ENCODE measurements at places on chromosomes 7 and 10. TPM values are rescaled to one million over a fixed set of nuclear protein-coding genes. Genes with fewer than 3 reads are reported as not detected.
A peak's percentile ranks its signal among the peaks of the same experiment; 100 is the strongest.

GRCh38 chr7:105157278-105157677 is 143.3 kb downstream of the KMT2E start:
- H3K27me3 ChIP-seq = no peaks in the 10 kb centered on the region
- H3K36me3 ChIP-seq = no peaks in the 10 kb centered on the region
- DNase-seq = no peak
- H3K4me3 ChIP-seq = no peak overlapping the region
- H3K27ac ChIP-seq = no peak overlapping the region

Gene SCART1
- 1.4 TPM for total RNA-seq

DNA sequence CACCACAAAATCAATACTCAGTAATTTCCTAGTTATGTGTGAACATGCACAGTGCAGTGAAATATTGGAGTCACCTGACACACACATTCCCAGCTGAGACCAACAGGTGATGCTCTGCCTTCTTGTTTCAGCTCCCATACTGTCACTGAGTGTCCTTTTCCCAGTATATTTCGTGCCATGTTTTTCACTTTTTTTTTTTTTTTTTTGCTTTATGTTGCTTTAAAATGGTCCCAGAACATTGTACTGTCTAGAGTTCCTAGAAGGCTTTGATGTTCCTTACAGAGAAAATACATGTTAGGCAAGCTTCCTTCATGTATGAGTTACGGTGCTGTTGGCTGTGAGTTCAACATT is 45.6 kb downstream of the ELAPOR2 start:
- H3K27ac ChIP-seq = no peak overlapping the region
- DNase-seq = no peak
- no peaks in the 10 kb centered on the region for H3K4me1 ChIP-seq
- no peaks in the 10 kb centered on the region for H3K36me3 ChIP-seq

DNA sequence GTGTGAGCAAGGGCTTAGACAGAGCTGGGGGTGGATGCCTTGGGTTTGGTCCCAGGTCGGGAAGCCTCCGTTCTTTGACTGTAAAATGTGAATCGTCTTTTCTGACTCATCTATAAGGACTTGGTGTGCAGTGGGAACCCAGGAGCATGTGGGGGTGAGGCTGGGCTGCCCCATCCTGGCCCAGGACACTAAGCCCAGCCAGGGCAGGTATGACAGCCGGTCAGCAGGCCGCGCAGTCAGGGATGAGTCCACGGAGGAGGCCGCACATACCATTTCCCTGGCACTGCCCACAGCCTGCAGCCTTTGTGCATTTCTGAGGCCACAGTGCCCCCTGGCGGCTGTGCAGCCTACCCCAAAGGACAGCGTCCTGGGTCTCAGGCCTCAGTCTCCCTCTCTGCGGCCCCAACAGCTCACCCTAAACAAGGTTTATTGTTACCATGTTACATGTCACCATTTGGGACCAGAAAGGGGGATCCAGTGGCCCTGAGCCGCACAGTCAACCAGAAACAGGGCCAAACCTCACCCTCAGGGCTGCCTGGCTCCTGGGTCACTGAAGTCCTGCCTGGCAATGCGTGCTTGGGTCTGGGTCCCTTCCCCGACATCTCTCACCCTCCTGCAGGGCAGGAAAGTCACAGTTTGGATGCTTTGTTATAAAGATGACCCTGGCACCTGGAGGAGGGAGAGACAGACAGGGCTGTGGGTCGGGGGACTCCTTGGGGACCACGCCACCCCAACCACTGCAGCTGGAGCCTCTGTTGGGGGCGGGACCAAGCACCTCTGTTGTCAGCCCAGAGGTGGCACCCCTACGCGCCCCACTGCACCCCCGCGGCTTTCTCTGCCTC is 14.4 kb upstream of the SH2B2 start:
- no peaks in the 10 kb centered on the region for H3K36me3 ChIP-seq
- H3K4me1 ChIP-seq = no peaks in the 10 kb centered on the region
- no peak overlapping the region for H3K27ac ChIP-seq
- DNase-seq = peak; percentile 70
- no peak overlapping the region for H3K4me3 ChIP-seq

DNA sequence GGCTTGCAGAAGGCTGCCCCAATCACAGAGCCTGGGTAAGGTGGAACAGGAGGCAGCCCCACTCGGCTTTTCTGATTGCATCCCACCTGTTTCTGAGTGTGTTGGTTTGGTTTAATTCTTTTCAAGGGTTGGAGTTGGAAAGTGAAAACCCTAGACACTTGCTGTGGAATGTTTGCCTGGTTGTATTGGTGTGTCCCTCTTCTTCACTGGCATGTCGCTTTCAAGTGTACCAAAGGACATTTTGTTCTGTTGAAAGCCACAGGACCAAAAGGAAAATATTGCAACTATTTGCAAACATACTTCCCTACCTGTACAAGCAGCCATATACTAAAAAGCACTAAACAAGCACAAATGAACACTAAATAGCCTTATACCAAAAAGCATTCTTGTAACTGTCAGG is 60.5 kb downstream of the NHLRC2 start:
- H3K4me1 ChIP-seq = no peaks in the 10 kb centered on the region
- no peaks in the 10 kb centered on the region for H3K36me3 ChIP-seq
- H3K27me3 ChIP-seq = no peaks in the 10 kb centered on the region

Gene CAMK2B
- 9.2 TPM for total RNA-seq

GRCh38 chr7:30313793-30314192 is 29.4 kb downstream of the ZNRF2 start:
- H3K27ac ChIP-seq = no peak overlapping the region
- no peak for DNase-seq
- H3K4me3 ChIP-seq = no peak overlapping the region
- no peaks in the 10 kb centered on the region for H3K27me3 ChIP-seq

GRCh38 chr7:41065663-41066062 is 637.2 kb downstream of the INHBA start:
- H3K27me3 ChIP-seq = no peaks in the 10 kb centered on the region
- peak overlapping the region; percentile 80 for H3K27ac ChIP-seq
- no peaks in the 10 kb centered on the region for H3K36me3 ChIP-seq
- no peaks in the 10 kb centered on the region for H3K4me1 ChIP-seq

Gene VAX1
- not detected for total RNA-seq

Gene SPAG6
- total RNA-seq = not detected

GRCh38 chr7:28195910-28196620 is 15.5 kb upstream of the JAZF1 start:
- no peak for DNase-seq
- no peaks in the 10 kb centered on the region for H3K4me1 ChIP-seq
- no peak overlapping the region for H3K4me3 ChIP-seq
- H3K27ac ChIP-seq = no peak overlapping the region

GRCh38 chr7:23558303-23558702 is 26.5 kb upstream of the TRA2A start:
- H3K4me3 ChIP-seq = no peak overlapping the region
- H3K36me3 ChIP-seq = no peaks in the 10 kb centered on the region
- no peak for DNase-seq
- H3K4me1 ChIP-seq = no peaks in the 10 kb centered on the region
- H3K27me3 ChIP-seq = no peaks in the 10 kb centered on the region
- no peak overlapping the region for H3K27ac ChIP-seq

GRCh38 chr7:151744656-151745638 is 132.0 kb downstream of the PRKAG2 start:
- no peak overlapping the region for H3K4me3 ChIP-seq
- no peaks in the 10 kb centered on the region for H3K36me3 ChIP-seq
- H3K27ac ChIP-seq = no peak overlapping the region

DNA sequence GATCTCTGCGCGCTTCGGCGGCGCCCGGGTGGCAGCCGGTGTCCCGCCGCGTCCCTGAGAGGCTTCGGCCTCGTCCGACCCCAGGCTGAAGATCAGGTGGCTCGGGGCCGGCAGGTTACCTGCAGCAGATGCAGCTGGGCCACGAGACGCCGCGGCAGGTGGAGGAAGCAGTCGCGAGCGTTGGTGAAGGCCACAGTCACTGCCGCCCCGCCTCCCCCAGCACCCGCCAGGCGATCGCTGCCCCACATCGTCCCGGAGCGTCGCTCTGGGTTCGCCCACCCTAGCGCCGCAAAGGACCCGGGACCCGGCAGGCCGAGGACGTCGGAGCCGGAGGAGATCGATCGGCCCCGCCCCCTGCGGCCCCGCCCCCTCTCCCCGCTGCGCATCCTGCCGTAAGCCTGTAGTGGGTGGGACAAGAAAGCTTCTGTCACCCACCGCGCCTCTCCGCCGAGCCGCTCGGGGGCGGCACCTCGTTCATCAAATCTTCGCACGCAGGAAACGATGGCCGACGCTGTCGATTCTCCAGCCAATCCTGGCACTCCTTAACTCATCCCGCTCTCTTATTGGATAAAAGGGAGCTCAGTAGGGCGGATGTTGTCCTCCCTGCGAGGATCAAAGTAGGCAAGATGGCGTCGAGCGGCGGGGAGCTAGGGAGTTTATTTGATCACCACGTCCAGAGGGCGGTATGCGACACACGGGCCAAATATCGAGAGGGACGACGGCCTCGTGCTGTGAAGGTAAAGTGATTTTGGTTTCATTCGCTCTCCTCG is at the start of the genes PEX1 and RBM48:
TSS of gene PEX1 (minus strand) at position 333 of the 770 bp plus-strand sequence. CDS start at position 248, 85 bp downstream.
TSS of gene RBM48 (plus strand) at position 608 of the 770 bp plus-strand sequence. CDS start at position 627, 19 bp downstream.
- peak within 1 kb of the TSS; percentile 95 for H3K27ac ChIP-seq
- H3K4me3 ChIP-seq = peak within 1 kb of the TSS; percentile 67
- no peaks in the 10 kb centered on the region for H3K27me3 ChIP-seq
- no peaks in the 10 kb centered on the region for H3K36me3 ChIP-seq

DNA sequence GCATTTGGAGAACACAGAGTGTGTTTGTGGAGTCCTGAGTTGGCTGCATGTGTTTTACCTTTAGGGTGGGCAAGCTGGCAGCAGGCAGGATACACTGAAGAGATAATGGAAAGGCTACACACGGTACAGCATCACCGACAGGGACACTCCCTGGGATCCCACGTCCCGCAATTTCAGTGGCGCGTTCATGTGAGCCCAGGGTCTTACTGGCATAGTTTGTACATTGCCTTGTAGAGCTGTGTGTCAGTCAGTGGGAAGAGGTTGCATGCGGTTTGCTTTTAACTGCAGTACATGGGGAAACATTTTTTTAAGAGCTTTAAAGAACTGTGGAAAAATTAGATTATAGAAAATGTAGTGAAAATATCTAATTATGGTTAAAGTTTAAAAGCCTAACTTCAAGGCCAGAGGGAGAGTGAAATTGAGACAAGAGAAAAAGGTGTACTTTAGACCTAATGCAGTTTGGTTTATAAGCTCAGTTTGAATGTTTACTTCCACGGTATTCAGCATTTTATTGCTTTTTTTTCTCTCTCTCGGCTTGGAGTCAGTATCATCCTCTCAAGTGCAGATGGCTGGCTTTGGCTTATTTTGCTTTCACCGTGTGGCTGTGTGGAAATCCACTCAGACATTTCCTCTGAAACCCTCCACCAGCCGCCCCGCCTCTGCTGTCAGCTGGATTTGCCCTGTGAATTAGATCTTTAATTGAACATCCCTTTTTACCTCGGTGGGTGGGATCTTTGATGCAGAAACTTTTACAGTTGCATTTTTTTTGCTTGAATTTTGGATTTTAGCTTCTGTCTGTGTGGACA is 364.2 kb upstream of the COBL start:
- no peaks in the 10 kb centered on the region for H3K36me3 ChIP-seq
- no peak overlapping the region for H3K4me3 ChIP-seq
- DNase-seq = no peak
- no peaks in the 10 kb centered on the region for H3K4me1 ChIP-seq
- no peaks in the 10 kb centered on the region for H3K27me3 ChIP-seq

- H3K27me3 ChIP-seq = no peaks in the 10 kb centered on the region
- no peak overlapping the region for H3K27ac ChIP-seq
- H3K4me3 ChIP-seq = no peak overlapping the region
- DNase-seq = no peak
- no peaks in the 10 kb centered on the region for H3K36me3 ChIP-seq
Measured at GRCh38 chr10:45809837-45810236, 37.5 kb downstream of the AGAP4 start.

- no peaks in the 10 kb centered on the region for H3K36me3 ChIP-seq
- H3K4me1 ChIP-seq = no peaks in the 10 kb centered on the region
- no peaks in the 10 kb centered on the region for H3K27me3 ChIP-seq
- no peak for DNase-seq
- no peak overlapping the region for H3K4me3 ChIP-seq
- no peak overlapping the region for H3K27ac ChIP-seq
Measured at GRCh38 chr10:132357286-132358058, 25.5 kb downstream of the LRRC27 start.

Gene ITGA8
- total RNA-seq = 2.0 TPM

Gene SSC4D
- 2.6 TPM for total RNA-seq

Gene CTBP2
- total RNA-seq = 53.1 TPM

Gene EPHB6
- 29.8 TPM for total RNA-seq

- peaks cover 19% of the 10 kb centered on the region for H3K36me3 ChIP-seq
- no peak overlapping the region for H3K4me3 ChIP-seq
- DNase-seq = peak; percentile 43
- H3K27ac ChIP-seq = no peak overlapping the region
- H3K27me3 ChIP-seq = no peaks in the 10 kb centered on the region
Measured at GRCh38 chr7:44384586-44385433, 59.4 kb upstream of the CAMK2B start.

Gene MSS51
- total RNA-seq = 2.9 TPM

DNA sequence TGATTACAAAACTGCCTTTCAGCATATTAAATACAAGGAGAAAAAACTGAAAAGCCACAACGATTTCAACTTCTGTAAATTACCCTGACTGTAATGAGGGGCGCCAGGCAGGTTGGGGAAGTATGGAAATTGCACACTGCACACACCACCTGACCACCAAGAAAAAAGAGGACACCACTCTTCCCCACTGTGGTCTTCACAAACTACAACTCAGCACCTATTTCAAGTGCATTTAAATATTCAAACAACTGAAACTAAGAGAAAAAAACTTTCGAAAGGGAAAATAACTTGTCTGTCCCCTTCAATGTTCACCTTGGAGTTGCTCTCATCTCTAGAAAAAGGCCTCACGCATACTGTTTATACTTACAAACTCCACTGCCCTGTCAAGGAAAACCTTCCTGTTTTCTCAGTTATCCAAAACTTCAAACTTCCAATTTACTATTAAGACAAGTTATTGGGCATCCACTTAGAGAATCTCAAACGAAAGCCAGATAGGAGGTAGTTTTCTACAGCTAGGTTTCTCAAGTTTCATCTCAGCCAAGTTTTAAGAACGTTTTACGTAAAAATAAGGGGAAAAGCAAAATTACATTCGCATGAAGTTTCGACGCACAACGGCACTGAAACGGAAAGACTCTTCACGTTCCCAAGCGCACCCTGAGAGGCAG is 1.4 kb downstream of the LARP4B start:
- peak overlapping the region; percentile 98 for H3K27ac ChIP-seq
- H3K4me3 ChIP-seq = peak overlapping the region; percentile 79
- DNase-seq = no peak
- no peaks in the 10 kb centered on the region for H3K27me3 ChIP-seq

GRCh38 chr7:126780993-126781392 is 471.7 kb downstream of the GRM8 start:
- H3K27ac ChIP-seq = no peak overlapping the region
- no peak overlapping the region for H3K4me3 ChIP-seq
- H3K4me1 ChIP-seq = no peaks in the 10 kb centered on the region
- H3K27me3 ChIP-seq = no peaks in the 10 kb centered on the region

Gene MGMT
- 34.1 TPM for total RNA-seq

DNA sequence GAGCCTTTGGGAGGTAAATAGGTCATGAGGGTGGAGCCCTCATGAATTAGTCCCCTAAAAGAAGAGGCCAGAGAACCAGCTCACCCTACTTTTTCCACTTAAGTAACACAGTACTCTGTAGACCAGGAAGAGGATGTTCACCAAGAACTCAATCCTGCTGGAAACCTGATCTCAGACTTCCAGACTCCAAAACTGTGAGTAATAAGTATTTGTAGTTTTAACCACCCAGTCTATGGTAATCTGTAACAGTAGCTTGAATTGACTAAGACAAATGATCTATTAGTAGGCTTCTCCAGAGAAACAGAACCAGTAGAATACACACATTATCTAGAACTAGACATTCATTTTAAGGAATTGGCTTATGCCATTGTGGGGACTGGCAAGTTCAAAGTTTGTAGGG is 51.5 kb downstream of the ANKMY2 start:
- H3K27me3 ChIP-seq = no peaks in the 10 kb centered on the region
- H3K27ac ChIP-seq = no peak overlapping the region
- no peak for DNase-seq
- no peak overlapping the region for H3K4me3 ChIP-seq

Data from breast epithelium (tissue), 4 donors.